Stromal cell of bone marrow (primary cell): ENCODE measurements at places on chromosomes 5 and 9.

DNA sequence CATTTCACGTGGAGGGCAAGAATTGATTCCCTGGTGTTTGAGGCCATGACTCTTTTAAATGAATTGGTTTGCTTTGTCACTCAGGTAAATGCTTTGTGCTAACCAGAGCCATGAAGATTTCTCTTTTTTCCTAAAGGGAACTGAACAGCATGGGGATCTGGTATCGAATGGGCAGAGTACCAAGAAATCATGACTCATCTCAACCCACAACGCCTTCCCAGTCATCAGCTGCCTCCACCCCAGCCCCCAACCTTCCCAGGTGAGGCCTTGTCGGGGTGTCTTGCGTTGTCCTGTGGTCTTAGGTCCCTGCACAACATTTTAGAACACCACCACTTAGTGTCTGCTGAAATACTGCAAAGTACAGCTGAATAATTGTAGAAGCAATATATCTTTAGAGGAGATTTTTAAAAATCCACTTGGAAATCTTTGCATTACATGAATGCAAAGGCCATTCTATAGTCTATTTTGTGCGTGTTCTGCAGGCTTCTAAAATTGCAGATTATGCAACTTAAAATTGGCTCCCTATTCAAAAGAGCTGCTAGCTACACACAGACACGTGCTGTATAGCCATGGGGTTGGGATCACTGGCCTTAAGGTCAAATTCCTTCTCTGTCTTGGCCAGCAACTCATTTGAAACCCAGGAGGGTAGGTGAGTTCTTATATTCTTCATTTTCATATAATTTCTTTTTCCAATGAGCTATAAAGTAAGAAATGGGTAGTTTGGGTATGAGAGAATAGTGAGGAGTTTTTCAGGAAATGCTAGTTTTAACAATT is 69.0 kb downstream of the MVB12B start:
- peak; percentile 28 for DNase-seq

DNA sequence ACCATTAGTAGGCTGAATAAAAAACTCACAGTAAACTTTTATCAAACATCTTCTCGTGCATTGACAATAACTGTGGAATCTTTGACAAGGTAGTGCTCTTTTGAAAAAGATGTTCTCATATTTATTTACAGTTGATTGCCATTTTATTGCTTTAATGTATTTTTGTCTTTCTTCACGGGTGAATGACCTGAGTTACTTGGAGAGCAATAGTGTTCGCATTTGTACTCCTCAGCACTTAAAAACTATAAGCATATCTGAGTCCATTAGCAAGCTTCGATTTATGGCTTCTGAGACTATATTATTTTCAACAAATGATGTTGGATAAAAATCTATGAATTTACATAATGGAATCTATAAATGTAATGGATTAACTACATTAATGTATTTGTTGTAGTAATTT is 1012.3 kb downstream of the CDH9 start:
- no peak for DNase-seq

GRCh38 chr9:36815023-36815422 is 219.0 kb downstream of the PAX5 start:
- no peak for DNase-seq

- DNase-seq = no peak
These were observed 169.2 kb downstream of the HSPA4 start for GRCh38 chr5:133220851-133221674.

DNA sequence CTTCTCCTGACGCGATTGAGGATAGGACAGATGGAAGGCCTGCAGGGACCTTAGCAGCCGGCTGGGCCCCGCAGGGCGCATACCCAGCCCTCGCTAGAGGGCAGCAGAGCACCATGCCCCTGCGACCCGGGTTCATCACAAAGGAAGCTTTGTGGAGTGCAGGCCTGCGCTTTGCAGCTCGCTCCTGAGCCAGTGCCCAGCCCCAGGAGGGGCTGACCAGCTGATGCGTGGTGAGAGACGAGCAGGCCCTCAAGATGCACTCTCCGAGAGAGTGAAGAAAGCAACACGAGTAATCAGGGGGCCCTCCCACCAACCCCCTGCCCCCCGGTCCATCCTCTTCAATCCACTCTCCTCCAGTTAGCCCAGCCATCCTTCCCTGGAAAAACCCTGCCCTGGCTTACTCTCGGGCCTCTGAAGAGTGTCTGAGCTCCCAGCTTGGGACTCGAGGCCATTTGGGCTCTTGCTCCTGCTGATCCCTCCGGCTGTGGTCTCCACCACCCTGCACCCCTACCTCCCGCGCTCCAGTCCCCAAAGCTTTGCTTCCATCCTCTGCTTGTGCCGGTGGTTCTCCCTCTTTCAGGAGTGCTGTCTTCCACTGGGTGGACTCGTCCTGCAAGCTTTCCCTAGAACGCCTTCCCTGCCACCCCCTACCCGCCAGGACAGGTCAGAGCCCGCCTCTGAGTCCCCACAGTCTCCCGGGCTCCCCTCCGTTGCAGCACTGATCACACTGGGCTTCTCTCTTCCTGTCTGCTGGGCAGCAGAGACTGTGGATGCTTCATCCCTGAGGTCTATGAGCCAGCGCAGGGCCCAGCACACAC is 9.1 kb upstream of the KIF12 start:
- peak; percentile 47 for DNase-seq

DNA sequence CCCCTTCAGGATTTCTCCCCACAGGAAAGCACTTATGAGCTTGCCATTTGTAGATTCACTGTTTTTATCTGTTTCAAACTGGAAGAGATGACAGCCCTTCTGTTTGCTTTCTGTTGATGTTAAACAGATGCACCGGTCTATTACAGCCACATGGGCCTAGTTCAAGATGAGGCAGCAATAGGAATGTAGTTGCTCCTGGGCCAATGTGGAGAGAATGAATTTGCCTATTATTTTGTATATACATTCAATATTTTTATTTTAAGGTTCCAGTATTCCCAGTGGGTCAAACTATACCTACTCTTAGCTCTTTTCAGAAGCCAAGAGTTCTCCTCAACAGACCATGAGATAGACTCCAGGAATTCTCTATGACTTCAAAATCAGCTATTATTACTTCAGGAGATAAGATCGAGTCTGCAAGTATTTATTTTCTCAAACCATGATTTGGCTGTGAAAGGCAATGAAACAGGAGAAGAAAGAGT is 461.6 kb downstream of the RASEF start:
- DNase-seq = no peak

- no peak for DNase-seq
These were observed 22.3 kb upstream of the OLFM1 start for GRCh38 chr9:135065151-135065550.

DNA sequence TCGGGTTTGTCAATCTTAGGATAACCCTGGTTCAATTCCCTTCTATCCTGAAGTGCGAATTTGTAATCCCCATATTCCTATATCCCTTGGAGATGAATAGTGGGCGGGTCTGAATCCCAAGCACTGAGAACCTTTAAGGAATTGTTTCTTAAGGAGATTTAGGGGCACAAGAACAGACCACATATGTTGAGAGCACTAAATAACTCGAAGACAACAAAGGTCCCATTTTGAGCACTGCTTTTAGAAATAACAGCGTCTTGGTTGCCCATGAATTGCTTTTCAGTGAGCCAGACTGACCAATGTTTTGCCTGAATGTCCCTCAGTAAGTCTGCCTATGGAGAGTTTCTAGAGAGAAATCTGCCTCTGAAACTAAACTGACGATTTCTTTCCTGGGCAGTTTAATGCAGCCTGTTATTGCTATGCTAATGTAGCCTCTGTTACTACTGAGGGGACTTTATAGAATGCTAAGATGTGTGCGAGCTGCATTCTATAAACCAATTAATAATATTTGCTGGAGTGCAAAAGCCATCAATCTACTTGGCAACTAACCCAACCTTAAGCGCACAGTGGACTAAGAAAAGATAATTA is 445.0 kb upstream of the DMAC1 start:
- no peak for DNase-seq

GRCh38 chr5:102737805-102738469 is 17.2 kb upstream of the PAM start:
- no peak for DNase-seq

GRCh38 chr9:87501806-87502205 is 4.1 kb downstream of the DAPK1 start:
- no peak for DNase-seq

GRCh38 chr5:7250004-7250403 is 145.9 kb upstream of the ADCY2 start:
- DNase-seq = no peak

- peak; percentile 64 for DNase-seq
These were observed 196.2 kb downstream of the DTWD2 start for GRCh38 chr5:118791926-118792734.

- DNase-seq = no peak
These were observed 59.5 kb downstream of the OLFM1 start for GRCh38 chr9:135146766-135147473.

DNA sequence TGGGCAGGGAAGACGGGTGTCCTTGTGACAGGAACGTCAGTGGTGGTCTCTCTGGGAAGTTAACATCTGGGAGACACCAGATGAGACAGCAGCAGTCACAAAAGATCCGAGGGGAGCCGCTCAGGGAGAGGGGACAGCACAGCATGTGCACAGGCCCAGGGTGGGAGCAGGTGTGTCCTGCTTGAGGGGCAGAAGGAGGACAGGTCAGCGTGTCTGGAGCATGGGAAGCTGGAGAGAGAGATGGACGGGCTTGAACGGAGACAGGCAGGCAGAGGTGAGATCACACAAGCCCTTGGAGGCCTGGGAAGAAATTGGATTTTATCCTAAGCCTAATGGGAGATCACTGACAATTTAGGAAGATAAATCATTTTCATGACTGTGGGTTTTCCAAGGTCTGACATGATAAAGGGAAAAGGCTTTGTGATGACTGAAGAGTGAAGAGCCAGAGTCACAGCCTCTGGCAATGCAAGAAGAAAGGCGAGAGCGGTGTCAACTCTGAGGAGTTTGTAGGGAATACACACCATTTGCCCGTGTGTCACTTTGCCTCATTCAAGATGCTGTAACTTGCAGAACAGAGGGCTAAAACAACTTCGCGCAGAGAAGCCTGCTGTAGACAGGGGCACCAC is 88.3 kb downstream of the FSTL4 start:
- no peak for DNase-seq

GRCh38 chr9:105053209-105053652 is 125.3 kb upstream of the ABCA1 start:
- peak; percentile 55 for DNase-seq
